B cell (primary cell): ENCODE measurements at places on chromosomes 2 and 18. TPM values are rescaled to one million over a fixed set of nuclear protein-coding genes. Genes with fewer than 3 reads are reported as not detected.

- DNase-seq, result peak; percentile 42
- no peak overlapping the region for H3K27ac ChIP-seq
- H3K4me1 ChIP-seq, result no peaks in the 10 kb centered on the region
- H3K36me3 ChIP-seq, result no peaks in the 10 kb centered on the region
- H3K27me3 ChIP-seq, result peaks cover 2% of the 10 kb centered on the region
These were observed 470.6 kb upstream of the MEX3C start for GRCh38 chr18:51668101-51668500.

SRD5A2 gene
- total RNA-seq, result not detected in 2 replicates

DNA sequence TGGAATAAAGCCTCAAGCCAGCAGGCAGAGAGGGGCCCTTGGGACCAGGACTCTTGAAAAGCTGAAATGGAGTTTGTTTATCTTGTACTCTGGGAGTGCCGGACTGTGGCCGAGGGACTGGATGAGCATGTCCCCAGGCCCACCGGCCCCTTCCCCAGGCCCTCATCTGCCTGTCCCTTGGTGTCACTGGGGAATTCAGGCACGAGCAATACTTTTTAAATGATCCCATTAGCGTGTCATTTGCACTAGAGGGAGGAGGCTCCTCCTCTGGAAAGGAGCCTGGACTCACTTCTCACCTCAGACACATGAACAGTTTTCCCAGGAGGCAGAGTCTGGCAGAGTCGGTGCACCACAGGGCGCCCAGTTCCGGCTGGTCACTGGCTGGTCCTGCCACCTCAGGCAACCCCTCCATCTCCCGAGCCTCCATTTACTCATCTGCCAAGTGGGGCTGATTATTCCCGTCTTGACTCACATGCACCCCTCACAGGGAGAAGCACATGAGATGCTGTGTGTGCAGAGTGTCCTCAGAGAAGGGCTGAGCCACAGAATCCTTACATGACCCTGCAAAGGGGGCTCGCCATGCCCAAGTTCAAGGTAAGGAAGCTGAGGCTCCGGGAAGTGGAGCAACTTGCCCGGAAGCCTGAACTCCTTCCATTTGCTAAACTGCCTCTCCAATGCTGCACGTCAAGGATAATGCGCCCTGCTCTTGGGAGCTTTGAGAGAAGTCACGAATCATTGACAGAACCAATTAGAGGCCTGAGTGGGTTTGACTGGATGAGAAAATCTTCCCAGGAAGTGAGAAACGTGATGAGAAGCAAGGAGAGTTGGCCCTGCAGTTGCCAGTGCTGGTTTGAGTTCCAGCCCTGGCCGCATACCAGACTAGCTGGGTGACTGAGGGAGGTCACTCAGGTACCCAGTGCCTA is 26.7 kb downstream of the CIB4 start:
- H3K27ac ChIP-seq, result no peak overlapping the region
- H3K27me3 ChIP-seq, result no peaks in the 10 kb centered on the region
- DNase-seq, result no peak
- H3K4me3 ChIP-seq, result no peak overlapping the region
- H3K36me3 ChIP-seq, result no peaks in the 10 kb centered on the region
- H3K4me1 ChIP-seq, result peaks cover 17% of the 10 kb centered on the region

FAM237A gene
- total RNA-seq, result not detected in 2 replicates

DHRS9 gene
- 0.25 TPM in 1 of 2 replicates, not detected in the other for total RNA-seq

CXCR1 gene
- 0.12 TPM in 1 of 2 replicates, not detected in the other for total RNA-seq

SH3YL1 gene
- 48.4 and 55.4 TPM in 2 replicates for total RNA-seq
